ENCODE measurements at places on chromosomes 7 and 10.

DNA sequence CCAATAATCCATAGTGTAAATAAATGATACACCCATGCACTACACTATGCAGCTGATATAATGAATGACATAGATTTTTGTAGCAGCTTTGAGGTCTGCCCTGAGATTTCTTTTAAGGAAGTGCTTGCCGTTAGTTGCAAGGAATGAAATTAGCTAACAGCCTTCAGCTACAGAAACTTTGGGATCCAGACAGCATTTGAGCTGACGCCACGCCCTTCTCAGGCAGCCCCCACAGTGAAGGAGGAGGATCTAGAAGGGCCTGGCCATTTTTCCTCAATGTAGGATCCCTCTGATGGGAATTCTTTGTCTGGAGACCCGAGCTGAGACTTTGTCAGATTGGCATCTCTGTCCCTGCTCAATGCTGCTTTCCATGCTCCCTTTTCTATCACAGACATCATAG is 6.1 kb upstream of the PDK4 start:
- no peak for DNase-seq

DNA sequence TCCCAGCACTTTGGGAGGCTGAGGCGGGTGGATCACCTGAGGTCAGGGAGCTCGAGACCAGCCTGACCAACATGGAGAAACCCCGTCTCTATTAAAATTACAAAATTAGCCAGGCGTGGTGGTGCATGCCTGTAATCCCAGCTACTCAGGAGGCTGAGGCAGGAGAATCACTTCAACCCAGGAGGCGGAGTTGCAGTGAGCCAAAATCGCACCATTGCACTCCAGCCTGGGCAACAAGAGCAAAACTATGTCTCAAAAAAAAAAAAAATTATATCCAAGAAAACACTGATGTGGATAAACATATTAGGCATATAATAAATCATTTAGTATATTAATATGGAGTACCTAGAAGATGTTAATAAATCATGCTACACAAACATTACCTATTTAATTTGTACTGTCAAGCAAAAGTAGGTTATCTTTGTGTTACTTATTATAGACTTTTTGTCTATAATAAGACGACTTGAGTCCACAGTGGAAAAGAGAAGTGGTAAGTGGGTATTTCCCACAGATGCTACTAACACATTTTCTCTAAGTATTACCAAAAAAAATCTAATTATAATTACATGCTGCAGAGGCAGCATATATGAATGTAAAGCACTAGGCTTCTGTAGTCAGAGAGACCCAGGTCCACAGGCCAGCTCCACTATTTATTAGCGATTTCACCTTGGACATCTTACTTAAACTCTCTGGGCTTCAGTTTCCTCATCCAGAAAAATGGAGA is 34.5 kb downstream of the DNMBP start:
- no peak for DNase-seq

DNA sequence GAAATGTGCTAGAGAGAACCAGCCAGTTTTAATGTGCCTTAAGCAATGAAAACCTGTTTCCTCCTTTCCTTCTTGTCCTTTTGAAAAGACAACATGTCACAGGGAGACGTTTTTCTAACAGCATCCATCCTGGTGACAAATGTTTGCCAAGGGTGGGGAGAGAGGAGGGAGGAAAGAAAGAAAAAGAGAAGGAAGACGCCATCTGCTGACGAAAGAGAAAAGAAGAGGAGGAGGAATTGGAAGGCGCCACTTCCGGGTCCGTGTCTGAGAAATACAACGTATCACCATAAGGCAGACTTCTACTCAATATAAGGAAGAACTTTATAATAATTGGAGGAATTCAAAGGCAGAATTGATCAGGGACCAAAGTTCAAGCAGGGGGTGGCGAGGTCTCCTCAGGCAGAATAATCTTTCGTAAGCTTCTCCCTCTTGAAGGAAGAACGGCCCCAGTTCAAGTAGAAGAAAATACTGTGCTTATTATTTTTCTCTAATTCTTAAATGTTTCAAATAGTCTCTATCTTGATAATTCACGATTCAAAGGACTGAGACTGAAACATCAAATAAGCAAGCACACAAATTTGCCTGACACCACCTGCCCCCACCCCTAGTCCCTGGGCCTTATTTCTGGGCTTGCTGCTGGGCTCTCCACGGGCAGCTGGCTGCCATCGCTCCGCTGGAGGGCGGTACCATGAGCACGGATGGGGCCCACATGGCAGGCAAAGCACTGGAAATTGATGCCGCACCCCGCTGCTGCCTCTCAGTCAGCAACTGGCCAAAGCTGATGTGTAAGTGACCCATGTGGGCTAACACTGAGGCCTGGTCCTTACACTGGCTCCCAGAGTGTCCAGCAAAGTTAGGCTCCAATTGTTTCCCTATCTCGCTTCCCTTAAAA is 273.7 kb upstream of the KLF14 start:
- peak; percentile 40 for DNase-seq

- no peak for DNase-seq
Measured at GRCh38 chr10:75425291-75426079, 5.9 kb upstream of the LRMDA start.

DNA sequence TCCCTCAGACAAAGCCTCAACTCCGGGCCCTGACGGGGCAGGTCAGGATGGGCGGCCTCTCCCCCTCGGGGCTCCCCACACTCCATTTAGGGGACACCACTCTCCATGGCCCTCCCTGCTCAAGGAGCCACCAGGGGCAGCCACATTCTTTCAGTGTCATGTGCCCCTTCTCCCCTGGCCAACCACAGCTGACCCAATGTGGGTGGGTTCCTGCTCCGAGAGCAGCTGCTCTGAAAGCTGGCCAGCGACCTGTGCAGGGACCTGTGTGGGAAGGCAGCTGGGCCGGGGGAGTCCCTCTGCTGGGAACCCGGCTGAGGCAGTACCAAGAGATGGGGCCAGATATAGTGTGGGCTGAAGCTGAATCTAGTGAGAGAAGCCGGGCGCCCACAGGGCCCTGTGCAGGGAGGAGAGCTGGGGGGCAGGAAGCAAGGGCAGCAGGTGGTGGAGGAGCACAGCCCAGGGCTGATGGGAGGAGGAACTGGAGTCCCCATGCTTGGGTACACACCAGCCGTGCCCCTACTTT is 40.6 kb upstream of the NPFFR1 start:
- no peak for DNase-seq

DNA sequence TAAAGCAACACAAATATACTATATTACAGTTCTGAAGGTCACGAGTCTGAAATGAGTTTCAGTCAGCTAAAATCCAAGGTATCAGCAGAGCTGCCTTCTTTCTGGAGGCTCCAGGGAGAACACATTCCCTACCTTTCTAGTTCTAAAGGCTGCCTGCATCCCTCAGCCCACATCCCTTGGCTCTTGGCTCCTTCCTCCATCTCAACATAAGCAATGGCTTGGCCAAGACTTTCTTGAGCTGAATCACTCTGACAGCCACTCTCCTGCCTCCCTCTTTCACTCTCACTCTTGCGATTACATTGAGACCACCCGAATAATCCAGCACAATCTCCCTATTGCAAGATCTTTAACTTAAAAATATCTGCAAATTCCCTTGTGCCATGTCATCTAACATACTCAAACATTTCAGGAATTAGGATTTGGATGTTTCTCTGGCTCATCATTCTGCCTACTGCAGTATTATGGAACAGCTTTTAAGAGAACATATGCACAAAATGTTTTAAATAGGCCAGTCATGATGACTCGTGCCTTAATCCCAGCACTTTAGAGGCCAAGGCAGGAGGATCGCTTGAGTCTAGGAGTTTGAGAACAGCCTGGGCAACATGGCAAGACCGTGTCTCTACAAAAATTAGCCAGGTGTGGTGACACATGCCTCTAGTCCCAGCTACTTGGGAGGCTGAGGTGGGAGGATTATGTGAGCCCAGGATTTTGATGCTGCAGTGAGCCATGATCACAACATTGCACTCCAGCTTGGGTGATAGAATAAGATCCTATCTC is 144.2 kb upstream of the VSTM2A start:
- no peak for DNase-seq

- DNase-seq: no peak
Measured at GRCh38 chr7:95261895-95262415, 62.4 kb downstream of the PON1 start.

GRCh38 chr7:146285418-146285817 is 168.8 kb downstream of the CNTNAP2 start:
- DNase-seq: no peak

- no peak for DNase-seq
Measured at GRCh38 chr7:81903115-81903514, 133.3 kb upstream of the HGF start.

DNA sequence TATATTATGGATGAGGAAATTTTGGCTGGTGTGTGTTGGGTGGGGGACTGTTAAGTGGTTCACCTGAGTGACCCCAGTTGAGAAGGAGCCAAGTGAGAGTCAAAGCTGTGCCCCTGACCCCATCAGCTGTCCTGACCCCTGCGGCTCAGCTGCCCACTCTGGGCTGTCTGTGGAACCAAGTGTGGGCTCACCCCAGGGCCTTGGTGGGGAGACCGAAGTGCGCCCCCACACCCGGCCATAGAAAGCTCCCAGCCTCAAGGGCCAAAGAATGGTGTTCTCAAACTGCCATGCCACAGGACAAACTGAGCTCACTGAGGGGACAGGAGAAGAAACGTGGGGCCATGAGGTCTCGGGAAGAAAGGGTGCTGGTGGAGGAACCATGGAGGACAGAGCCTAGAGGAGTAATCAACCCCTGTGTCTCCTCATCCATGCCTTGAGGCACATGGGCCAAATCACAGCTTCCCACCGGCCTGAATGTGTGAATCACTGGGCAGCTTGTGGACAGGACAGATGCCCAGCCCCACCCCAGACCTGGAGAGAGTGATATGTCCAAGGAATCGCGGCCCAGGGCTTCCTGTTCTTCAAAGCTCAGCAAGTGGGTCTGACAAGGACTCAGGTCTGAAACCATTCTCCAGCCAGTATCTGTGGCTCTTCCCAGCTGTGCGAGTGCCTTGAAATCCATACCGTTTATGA is 86.2 kb upstream of the CACUL1 start:
- no peak for DNase-seq

- DNase-seq: no peak
Measured at GRCh38 chr7:122543891-122544290, 155.0 kb downstream of the RNF133 start.

DNA sequence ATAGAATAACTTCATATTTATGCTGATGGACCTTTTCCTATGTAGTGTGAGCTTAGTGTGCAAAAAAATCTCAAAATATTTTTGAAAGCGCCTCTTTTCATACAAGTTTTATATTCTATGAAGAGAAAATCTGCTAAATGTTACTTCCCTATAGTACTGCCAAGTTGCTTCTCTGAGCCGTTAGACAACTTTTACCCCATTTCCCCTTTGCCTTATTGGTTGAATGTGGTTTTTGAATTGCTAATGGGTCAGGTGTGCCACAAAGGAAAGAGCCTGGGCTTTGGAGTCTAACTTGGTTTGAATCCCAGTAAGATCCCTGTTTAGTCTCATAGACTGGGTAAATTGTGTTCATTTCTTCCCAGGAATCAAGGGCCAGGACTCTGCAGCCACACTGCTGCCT is 261.5 kb downstream of the SNX10 start:
- no peak for DNase-seq

DNA sequence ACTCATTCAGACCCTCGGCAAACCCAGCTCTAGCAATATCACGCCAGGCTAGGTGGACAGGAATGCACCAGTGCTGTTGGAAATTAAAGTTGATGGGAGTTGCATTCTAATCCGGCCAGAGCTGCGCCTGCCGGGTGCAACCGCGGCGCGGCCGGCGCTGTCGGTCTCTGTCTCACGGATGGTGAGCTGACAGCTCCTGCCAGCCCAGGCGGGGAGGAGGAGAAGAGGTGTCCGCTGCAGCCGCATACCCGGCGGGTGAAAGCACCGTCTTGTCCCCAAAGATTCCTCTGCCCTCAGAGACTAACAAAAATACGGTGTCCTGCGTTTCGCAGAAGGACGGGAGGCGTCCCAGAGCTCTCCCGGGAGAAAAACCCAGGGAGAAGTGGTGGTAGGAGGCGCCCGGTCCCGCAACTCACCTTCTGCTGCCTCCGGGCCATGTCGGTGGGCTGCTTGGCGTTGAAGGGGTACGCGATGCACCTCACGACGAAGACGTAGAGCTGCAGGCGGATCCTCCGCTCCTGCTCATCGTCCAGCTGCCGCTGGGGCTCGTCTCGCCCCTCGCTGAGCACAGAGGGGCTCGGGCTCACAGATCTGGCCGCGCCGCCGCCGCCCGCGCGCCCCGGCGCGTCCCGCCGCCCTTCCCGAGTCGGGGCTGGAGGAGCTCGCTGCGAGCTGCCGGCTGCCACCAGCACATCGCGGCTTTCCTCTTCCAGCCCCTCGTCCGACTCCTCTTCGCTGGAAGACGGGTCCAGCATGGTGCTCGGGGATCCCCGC is 490 bp downstream of the CADPS2 start:
- DNase-seq: peak; percentile 29

DNA sequence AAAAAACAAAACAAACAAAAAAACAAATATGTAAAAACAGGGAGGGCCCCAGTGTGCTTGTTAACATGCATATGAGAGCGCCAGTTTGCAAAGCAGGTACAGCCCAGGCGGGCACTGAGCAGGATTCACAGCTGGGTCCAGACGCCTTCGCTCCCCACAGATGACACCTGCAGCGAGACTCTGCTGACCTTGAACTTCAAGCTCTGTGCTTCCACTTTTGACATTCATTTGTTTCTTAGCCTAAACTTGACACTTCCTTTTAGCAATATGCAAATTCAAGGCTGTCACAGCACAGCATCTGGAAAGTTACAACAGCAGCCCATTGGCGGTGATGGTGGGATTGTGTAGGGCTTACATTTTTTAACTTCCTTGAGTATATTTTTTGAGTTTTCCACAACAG is 88.8 kb upstream of the TNS3 start:
- DNase-seq: no peak

- DNase-seq: no peak
Measured at GRCh38 chr7:44681645-44682044, 67.0 kb upstream of the ZMIZ2 start.

GRCh38 chr7:50653981-50654425 is 88.8 kb upstream of the DDC start:
- no peak for DNase-seq
